ENCODE measurements at places on chromosomes 7 and 10. TPM values are rescaled to one million over a fixed set of nuclear protein-coding genes. Genes with fewer than 3 reads are reported as not detected.

DNA sequence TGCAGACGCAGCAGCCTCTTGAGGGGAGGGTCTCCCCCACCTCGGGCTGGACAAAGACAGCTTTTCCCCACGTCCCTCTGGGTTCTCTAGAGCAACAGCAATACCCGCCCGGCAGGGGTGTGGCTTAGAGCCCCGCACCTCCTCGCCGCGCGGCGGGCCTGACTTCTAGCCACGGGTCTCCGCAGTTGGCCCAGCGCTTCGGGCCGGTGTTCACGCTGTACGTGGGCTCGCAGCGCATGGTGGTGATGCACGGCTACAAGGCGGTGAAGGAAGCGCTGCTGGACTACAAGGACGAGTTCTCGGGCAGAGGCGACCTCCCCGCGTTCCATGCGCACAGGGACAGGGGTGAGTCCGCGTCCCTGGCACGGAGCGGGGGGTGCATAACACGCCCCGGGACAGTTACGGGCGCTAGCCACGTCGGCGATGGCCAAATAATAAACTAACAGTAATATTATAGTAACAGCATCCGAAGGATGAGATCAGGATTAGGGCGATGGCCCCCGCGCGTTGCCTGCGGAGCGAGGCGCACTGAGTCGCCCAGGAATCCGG is 1.2 kb downstream of the CYP2E1 start:
- DNase-seq, result no peak

GRCh38 chr10:20598590-20598989 is 298.5 kb downstream of the NEBL start:
- DNase-seq, result peak; percentile 70

GRCh38 chr7:11135573-11135972 is 161.9 kb downstream of the PHF14 start:
- DNase-seq, result no peak

DNA sequence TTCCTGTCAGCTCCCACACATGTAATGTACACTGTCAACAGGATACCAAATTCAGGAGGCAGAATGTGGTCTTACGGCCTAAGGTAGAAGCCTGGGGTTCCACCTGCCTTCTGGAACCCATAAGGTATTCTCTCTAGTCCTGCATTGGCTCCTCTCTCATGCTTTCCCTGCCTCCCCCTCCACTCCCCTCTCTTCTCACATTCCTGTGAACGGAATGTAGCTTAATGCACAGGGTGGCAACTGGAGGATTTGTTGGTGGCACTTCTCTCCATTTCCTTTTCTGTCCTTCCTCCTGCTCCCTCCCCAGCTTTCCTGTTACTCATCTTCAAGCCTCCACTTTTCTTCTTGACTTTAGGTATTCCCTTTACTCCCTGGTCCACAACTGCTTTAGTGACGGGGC is 11.5 kb upstream of the FLNC start:
- DNase-seq, result no peak

DNA sequence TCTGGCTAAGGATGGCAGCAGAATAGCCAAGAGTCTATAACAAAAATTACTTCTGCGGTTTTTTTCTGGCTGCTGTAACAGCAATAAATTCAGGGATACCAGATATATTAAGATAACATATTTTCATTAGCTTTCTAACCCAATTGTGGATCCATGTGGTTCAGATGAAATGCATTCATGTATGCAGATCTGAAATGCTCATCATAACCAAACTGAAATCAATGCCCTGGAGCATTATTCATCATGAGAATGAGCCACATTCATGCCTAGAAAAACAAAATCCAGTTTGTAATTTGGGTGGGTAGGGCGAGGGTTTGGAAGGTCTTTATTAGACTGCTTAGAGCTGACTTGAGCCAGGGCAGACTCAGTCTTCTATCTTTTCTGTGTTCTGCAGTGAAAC is 69.8 kb upstream of the SEMA3A start:
- peak; percentile 68 for DNase-seq

DNA sequence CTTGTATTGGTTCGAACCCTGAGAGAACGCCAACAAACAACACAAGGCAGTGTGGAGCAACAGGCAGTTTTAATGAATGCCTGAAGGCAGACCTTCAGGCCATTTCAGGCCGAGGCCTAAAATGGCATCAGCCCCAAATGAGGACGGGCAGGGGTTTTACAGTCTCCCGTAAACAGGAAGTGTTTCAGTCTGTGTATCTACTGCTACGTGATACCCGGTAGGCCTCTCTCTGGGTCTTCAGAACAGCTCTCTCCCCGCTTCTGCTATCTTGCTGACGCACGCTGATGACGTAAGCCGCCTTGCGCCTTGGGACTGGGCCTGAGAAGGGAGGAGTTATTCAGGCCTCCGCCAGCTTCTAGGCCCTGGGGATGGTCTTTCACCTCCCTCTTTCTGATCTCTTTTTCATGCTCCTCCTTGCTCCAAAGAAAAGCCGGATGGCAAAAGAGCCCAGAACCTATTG is 67.7 kb downstream of the ST8SIA6 start:
- peak; percentile 89 for DNase-seq

DNA sequence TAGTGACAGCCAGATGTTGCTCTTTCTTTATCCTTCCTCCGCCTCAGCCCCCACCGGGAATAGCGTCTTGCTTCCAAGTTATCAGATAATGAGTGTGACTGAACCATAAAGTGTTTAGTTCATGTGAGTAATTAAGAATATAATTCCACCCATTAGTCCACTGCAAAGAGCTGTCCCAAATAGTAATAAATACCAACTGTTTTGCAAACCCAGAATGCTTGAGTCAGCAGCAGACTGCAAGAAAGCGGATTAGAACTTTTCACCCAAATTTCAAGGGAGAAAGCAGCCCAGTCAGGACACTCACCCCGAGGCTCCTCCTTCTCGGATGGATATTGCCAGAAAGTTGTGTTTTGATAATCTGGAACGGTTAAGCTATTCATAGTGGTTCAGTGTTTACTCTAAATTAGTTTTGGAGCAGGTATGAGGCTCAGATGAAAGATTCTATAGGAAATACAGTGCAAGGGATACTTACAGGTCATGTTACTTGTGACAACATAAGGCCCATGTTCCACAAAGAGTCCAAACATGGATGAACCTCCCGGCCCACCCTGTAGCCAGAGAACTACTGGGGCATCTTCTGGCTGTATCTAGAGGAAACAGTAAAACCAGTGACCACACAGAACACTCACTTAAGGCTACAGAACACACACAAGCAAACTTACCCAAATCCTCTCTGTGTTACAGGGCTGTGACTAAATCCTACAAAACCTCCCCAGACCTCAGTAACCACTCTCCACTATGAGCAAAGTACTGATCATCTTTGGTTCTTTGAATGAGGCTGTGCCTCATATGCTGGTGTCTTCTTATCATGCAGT is 50.5 kb downstream of the CPVL start:
- DNase-seq, result no peak

DNA sequence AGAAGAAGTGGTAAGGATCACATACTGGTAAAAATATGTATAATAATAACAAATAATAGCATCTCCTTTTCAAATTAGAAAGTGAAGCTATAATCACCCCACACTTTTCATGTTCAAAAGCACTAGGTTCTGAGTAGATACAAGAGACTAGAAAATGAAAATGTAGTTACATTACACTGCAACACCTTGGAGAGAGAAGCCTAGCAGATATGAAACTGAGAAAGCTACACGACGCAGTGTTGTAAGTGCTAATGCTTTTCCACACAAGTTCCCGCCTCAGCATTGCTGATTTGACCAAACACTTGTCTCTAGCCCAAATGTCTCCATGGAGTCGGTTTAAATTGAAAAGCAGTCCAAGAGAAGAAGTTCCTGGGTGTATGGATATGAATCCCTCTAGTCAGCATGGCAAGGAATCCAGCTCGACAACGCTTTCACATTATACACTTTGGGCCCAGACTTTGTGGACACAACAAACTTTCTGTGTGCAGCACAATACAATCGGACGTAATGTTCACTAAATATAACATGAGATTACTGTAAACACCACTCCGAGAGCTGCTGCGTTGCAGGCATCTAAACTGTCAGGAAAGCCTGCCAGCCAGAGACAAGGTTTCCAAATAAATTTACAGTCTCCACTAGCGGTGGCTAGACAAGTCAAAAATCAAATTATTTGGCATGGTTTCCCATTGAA is 1.7 kb downstream of the PDE1C start:
- DNase-seq, result no peak

DNA sequence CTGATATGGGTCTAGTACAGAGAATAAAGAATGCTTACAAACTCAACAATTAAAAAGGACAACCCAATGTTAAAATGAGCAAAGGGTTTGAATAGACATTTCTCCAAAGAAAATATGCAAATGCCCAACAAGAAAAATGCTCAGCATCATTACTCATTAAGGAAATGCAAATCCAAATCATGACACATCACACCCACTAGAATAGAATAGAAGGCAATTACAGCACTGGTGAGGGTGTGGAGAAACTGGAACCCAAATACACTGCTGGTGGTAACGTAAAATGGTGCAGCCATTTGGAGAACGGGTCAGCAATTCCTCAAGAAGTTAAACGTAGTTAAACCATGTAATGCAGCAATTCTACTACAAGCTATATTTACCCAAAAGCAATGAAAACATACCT is 53.8 kb downstream of the KDM7A start:
- DNase-seq, result no peak

SYCE1 gene
- 0.09 TPM for total RNA-seq

CUZD1 gene
- total RNA-seq, result 1.4 TPM

HECW1 gene
- total RNA-seq, result 3.6 TPM

KEL gene
- not detected for total RNA-seq

Data from fibroblast of the aortic adventitia (primary cell).